ENCODE measurements at places on chromosomes 1 and 21.

DNA sequence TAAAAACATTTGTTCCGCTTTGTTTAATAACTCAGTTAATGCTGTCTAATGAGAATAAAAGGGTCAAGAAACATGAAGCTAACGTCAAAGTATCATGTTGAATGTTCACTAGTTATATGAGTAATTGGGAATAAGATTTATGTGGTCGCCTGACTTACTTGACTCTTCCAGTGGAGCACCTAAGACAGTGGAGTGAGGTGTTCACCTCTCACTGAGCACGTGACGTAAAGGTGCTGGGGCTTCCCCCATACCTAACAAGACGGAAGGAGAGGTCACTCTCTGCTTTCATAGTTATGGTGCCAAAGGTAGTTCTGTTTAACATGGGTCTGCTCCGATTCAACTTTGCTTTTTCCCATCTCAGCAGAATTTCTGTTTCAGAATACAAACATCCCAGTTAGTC lies 686 bp downstream of the KMO start:
- DNase-seq = no peak

- DNase-seq = peak; percentile 88
Measured at GRCh38 chr1:241356519-241357365, at the start of gene RGS7. TSS of gene RGS7 (minus strand) at chr1:241357205.

GRCh38 chr21:17492415-17493168 lies 20.3 kb upstream of the CXADR start:
- no peak for DNase-seq

DNA sequence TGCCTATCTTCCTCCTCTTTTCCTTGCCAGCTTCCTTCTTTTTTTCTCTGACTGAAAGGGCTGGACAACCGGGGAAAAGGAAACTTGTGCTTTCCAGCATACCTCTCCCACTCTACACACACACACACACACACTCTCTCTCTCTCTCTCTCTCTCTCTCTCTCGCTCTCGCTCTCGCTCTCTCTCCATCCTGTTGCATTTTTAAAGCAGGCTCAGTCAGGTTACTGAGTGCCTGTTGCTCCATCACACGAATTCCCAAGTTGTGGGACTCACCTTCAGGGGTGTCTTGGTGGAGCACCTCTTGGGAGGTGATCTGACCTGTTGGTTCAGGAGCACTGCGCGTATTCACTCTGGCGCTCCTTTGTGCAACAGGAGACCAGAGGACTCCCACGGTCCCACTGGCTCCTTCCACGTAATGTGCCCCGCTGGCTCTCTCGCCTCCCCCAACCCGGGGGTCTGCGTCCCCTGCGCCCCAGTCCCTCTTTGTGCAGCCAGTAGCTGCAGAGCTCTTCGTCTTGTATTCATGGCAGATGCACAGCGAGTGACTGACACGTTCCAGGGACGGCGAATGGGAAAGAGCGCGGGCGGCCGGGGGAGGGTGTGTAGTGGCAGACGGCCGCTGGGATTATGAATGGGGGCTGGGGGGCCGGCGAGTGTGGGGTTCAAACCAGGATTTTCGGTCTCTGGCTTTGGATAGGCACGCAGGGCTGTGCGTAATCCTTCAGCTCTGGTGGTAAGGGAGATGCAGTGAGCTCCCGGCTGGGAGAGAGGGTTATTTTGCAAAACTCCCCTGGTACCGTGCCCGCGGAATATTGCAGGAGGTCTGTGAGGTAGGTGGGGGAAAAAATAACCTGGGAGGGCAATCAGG lies 660 bp upstream of the PDE4B start:
- peak; percentile 44 for DNase-seq

- DNase-seq = no peak
Measured at GRCh38 chr1:243962541-243962940, 88.5 kb upstream of the ZBTB18 start.

GRCh38 chr1:199273837-199274379 lies 635.1 kb downstream of the PTPRC start:
- DNase-seq = peak; percentile 65

DNA sequence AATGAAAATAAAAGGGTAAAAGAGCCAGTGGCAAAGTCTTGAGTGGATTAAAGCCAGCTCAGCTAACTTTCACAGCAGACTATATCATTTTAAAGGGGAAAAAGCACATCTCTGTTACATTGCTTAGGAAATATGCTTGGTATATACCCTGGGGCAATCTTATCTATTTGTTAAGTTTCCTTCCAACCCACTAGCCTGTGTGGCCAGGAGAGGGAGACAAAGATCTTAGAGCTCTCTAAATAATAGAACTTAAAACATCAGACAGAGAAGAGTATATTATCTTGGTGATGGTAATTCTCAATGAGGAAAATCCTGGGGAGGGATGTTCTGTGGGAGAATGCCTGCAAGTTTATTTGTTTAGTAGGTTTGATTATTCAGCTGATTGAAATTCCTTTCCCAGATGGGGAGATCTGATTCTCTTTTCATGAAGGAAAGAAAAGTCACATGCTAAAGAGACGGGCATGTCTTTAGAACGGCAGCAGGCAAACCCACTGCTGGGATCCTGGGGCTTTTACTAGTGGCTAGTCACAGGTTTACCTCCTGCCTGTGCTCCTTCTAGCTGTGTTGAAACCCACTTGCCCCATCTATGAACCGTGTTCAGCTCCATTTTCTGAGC lies 3.6 kb downstream of the KCNE2 start:
- DNase-seq = peak; percentile 99

- peak; percentile 53 for DNase-seq
Measured at GRCh38 chr1:155455588-155456195, 106.9 kb downstream of the ASH1L start.

- DNase-seq = peak; percentile 59
Measured at GRCh38 chr1:156705321-156705917, at the start of gene CRABP2. TSS of gene CRABP2 (minus strand) at chr1:156705583. CDS start at chr1:156705446, 137 bp downstream.

DNA sequence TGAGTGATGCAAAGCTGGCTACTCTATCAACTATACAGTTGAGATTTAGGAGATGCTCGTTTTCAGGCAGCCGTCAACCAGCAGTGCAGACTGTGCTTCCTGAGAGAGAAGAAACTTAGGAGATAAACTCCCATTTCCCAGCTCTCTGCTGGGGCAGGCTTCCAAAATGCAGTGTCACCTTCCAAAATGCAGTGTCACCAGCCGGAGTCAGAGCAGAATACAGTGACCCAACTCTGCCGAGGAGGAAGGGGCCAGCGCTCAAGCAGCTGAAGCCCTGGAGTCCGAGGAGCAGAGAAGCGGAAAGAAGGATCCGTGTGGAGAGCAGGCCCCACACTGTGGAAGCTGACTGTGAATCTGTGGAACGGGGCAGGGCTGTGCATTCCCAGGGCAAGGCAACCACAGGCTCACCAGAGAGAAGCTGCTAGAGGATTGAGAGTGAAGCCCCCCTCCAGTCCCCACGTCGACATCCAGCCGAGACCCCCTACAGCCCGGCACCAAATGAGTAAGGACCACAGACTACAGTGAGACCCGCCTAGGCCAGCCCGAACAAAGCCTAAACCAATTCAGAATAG lies 703 bp upstream of the KRTAP12-1 start:
- DNase-seq = no peak

- DNase-seq = no peak
Measured at GRCh38 chr1:199308349-199308846, 669.6 kb downstream of the PTPRC start.

GRCh38 chr1:172145656-172146055 lies 274.8 kb upstream of the C1orf105 start:
- no peak for DNase-seq

DNA sequence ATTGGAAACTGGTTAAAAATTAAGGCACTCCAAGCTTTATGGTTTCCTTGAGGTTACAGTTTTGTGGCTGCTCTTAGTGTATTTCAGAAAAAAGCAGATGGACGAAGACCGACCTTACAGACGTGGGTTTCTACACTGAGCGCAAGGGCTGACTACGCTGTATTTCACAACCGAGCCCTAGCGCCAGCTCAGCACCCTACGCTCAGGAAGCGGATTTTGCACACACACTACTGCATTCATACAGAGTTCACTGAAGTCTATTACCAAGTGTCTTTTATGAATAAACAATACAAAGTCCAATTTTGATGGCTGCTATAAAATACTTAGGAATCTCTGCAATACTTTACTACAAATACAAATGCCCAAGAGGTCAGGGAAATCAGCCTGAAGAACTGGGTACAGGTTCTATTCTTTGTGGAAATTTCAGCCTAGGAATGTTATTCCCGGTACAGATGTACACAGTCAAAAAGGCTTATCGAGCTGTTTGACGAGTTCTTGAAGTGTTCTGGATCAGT lies 23.8 kb downstream of the PTTG1IP start:
- DNase-seq = no peak
